Mammary epithelial cell (primary cell): ENCODE measurements at places on chromosomes 16 and 17. TPM values are rescaled to one million over a fixed set of nuclear protein-coding genes. Genes with fewer than 3 reads are reported as not detected.

DNA sequence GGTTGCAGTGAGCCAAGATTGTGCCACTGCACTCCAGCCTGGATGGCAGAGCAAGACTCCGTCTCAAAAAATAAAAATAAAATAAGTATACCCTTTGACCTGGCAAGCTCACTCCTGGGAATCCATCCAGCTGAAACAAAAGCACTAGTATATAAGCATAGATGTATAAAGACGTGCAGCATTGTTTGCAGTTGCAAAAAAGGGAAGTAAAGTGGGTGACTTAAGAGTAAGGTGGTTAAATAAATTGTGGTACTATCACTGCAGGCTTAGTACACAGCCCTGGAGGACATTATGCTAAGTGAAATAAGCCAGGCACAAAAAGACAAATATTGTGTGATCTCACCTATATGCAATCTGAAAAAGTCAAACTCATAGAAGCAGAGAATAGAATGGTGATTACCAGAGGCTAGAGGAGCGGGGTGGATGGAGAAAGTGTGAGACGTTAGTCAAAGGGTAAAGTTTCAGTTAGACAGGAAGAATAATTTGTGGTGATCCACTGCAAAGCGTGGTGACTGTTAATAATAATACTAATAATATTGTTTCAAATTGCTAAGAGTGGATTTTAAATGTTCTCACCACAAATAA lies 113.0 kb downstream of the MYO1D start:
- no peak for DNase-seq

Gene CIITA
- 0.17 TPM for total RNA-seq

Gene E4F1
- 22.0 and 22.1 TPM in 2 replicates for total RNA-seq

GRCh38 chr16:56911771-56912571 lies 20.0 kb upstream of the HERPUD1 start:
- DNase-seq: no peak

GRCh38 chr16:61929776-61930175 lies 106.5 kb downstream of the CDH8 start:
- DNase-seq: no peak

Gene PRRT2
- total RNA-seq: 0.42 TPM in 1 of 2 replicates, not detected in the other

GRCh38 chr16:10978871-10979446 lies 34.6 kb downstream of the CLEC16A start:
- DNase-seq: no peak

DNA sequence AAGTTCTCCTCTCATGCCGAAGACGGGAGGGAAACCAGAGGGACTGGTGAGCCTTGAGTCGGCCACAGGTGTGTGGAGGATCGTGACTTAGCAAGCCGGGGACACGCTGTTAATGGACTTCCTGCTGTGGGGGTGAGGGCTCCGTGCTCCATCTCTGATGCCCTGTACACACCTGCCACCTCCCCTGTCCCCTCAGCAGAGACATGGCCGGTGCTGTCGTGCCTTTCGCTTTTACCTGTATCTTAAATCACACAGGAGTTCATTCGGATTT lies 75.9 kb upstream of the ZNF750 start:
- no peak for DNase-seq

GRCh38 chr17:3735515-3735914 lies 11.8 kb downstream of the HASPIN start:
- DNase-seq: no peak

DNA sequence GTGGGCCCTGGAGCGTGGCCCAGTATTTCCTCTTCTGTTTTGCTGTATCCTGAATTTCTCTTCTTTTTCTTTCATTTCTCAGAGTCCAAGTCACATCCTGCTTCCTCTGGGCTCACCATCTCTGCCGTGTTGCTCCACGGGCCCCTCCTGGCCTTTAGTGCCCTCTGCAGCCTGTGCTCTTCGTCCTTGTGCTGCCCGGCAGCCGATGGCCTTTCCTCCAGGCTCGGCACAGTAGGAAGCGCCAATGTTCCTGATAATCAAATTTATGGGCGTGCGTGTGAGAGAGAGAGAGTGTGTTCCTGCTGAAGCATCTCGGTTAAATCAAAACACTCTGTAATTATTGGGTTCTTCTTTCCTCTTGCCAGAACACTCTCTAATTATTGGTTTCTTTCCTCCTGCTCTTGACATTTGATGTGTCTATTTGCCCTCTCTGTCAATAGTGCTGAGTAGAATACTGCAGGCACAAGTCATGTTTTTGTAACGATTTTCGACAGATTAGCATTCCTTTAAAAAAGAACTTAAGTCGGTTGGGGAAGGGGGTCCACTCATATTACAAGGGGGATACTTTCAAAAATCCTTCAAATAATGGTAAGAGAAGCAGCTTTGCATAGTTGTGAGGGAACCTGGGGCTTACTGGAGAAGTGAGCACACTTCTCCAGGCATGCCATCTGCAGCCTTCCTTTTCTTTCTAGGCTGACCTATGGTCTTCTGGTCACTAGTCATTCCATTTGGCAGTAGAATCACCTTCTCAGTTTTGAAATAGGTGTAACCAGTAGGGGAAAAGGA lies 126.6 kb downstream of the RPTOR start:
- no peak for DNase-seq

DNA sequence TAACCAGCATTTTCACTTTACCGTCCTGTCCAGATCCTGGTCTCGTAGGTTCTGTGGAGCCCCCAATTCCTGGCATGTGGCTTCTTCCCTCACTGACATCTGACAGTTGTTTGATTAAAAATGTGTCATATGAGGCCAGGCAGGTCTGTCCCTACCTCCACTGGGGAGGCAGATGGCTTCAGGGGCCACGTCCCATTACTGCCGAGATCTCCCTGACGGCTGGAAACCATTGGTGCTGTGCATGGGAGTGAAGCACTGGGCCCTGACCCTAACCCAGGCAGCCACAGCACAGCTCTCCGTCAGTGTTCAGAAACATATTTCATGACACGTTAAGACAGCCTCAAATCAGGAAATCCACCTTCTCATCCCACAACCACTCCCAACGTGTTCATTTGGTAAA lies 77.5 kb downstream of the GNAO1 start:
- DNase-seq: no peak

GRCh38 chr17:79459003-79459655 lies 151.7 kb downstream of the RBFOX3 start:
- no peak for DNase-seq

- no peak for DNase-seq
Measured at GRCh38 chr17:77708936-77709335, 249.6 kb upstream of the TNRC6C start.

Gene MAF
- 6.0 and 10.3 TPM in 2 replicates for total RNA-seq

DNA sequence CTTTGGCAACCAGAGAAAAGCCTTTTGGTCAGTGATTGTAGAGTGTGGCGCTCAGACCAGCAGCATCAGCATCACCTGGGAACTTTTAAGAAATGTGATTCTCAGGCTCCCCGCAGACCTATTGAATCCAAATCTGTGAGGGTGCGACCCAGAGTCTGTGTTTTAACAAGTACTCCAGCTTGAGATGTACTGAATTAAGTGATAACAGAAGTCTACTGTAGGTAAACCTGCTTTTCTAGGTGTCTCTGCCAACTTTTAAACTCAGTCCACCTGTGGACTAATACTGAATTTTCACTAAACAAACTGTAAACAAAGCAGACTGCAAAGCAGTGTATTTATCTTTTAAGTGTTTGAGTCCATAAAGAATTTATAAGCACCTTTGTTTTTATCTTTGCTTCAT lies 43.6 kb downstream of the NUP93 start:
- no peak for DNase-seq

Gene DHRS7C
- total RNA-seq: not detected in 2 replicates

DNA sequence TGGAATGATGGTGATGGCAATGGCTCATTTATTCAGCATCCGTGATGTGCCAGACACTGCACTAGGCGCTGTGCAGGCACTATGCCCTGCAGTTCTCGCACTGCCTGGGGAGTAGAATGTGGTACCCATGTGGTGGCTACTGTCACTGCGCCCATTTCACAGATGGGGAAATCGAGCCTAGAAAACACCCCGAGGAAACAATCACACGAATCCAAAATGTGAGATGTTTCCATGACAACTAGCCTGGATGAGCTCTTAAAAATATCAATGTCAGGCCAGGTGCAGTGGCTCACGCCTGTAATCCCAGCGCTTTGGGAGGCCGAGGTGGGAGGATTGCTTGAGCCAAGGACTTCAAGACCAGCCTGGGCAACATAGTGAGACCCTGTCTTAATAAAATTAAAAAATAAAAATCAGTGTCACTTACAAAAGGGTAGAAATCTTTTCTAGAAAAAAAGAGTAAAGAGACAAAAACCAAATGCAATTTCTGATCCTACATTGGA lies 57.9 kb upstream of the TNRC6A start:
- DNase-seq: no peak

DNA sequence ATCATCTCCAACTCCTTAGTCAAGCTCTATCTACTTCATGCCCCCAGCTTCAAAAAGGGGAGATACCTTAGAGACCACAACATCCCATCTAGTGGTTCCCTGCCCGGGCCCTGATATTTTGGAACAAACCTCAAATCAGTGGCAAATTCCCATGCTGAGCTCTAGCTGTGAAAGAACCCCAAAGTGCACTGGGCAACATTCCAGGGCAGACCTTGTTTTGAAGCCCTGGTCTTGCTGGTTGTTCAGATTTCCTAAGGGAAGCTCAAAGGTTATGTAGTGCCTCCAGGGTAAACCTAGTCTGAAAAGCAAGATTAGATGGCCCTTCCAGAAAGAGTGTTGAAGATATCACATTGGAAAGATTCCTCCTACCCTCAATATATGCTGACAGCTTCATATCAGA lies 16.3 kb downstream of the FAM117A start:
- no peak for DNase-seq

DNA sequence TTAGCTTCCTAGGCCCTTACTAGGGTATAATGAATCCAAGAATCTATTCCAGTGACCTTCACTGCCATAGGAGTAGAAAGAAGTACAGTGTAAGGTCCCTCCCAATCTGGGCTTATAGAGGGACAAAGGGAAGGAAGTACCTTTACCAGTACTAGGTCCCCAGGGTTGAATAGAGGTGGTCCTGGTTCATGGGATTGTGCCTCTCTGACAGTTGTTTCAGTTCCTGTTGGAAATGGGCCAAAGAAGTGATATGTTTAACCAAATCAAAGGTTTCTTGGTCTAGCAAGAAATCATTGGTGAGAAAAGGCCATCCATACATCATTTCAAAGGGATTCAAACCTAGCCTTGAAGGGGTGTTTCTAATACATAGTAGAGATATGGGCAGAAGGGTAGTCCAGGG lies 16.0 kb upstream of the ZNHIT3 start:
- no peak for DNase-seq

DNA sequence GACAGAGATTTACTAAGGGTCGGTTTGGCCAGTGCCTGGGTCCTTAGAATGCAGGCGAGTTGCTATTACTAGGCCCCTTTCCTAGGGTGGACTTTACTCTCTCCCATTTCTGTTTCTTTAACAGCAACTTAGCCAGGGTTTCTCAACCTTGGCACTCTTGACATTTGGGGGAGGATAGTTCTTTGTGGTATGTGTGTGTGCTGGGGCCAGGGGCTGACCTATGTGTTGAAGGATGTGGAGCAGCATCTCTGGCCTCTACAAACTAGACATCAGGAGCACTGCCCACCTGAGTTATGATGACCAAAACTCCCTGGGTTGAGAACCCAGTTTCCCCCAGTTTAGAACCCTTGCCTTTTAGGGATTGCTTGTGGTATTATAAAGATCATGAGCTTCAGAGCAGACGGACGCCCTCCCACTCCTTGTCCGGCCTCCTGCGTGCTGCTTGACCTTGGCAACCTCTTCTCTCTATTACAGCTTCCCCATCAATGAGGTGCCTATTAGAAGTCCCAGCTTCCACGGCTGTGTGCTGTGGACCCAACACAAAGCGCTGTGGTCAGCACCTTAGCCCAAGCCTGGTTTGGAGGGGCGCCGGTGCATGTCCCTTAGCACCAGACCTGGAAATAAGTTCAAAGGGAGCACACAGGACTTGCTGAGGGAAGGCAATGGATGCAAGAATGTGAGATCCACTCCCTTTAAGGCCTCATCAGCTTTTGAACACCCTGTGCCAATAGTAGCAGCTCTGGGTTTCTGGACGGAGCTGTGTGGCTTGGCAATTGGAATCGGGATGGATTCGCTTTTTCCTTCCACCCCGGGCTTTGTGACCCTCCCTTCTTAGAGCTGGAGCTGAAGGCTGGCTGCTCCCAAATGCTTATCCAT lies 239.2 kb upstream of the MAF start:
- DNase-seq: no peak

Gene CCL5
- not detected for total RNA-seq

GRCh38 chr16:57536306-57537193 lies at the start of gene CCDC102A:
Gene CCDC102A (minus strand): TSS chr16:57536571. CDS start chr16:57529177, 7,394 bp downstream.
- no peak for DNase-seq

DNA sequence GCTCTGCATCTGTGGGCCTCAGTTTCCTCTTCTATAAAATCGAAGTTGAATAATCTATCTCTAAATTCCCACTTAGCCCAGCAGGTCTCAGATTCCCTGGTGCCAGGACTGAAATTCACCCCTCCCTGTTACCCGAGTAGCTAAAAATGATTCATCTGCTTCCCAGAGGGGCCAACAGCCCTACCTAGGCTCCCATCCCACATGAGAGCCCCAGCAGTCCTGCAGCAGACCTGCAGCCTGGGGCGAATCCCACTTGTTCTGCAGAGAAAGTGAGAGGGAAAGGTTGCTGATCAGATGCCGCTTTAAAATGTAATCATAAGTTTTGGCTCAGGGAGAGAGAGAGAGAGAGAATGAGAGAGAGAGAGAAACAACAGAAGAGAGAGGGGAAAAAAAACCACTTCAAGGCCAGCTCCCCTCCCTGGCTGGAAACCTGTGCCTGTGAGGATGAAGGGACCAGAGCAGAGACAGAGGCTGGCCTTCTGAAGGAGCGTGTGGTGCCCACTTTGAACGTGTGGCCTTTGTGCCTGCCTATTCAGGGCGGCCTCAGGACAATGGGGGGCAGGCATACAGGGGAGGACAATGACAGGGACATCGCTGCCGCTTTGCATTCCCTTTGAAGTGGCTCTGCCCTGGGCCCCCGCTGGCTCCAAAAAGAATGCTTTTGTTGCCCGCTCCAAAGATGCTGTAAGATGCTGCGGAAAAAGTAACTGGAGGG lies 85.2 kb upstream of the NKD1 start:
- no peak for DNase-seq

Gene CCL8
- total RNA-seq: not detected

DNA sequence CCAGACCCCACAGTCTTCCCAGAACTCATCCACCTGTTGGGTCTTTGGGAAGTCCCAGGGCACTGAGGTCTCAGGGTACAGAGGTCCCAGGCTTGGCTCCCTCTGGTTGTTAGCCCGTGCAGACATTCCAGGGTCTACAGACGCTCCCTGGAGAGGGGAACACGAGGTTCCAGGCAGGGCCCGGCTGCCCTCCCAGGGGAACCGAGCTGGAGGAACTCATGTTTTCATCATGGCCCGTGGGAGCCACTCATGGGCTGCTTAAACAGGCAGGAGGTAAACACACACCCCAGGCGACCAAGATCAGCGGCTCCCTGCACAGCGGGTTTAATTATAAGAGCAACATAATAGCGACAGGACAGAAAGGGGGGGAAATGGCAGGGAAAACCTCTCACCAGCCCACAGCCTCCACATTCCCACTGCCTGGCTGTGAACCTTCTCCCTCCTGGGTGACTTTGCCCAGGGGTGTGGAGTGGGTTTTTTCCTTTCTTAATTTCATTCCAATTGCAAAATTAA lies 36.5 kb downstream of the TRARG1 start:
- no peak for DNase-seq

Gene PLXDC1
- total RNA-seq: not detected in 2 replicates

Gene ATP1B2
- not detected for total RNA-seq

Gene KRTAP1-5
- total RNA-seq: 0.17 TPM

GRCh38 chr17:56175299-56175955 lies 22.2 kb downstream of the ANKFN1 start:
- no peak for DNase-seq

Gene UBE2Z
- 104 TPM for total RNA-seq

- no peak for DNase-seq
Measured at GRCh38 chr17:14306596-14306995, 5.7 kb downstream of the HS3ST3B1 start.

Gene LLGL2
- 23.0 and 25.7 TPM in 2 replicates for total RNA-seq

- DNase-seq: no peak
Measured at GRCh38 chr17:73867056-73867455, 222.8 kb upstream of the SDK2 start.

Gene KLHL11
- total RNA-seq: 14.5 and 21.0 TPM in 2 replicates
